ENCODE measurements at places on chromosomes 6 and 20.

GRCh38 chr6:15326067-15326614 is 80.3 kb downstream of the JARID2 start:
- DNase-seq: peak; percentile 32

DNA sequence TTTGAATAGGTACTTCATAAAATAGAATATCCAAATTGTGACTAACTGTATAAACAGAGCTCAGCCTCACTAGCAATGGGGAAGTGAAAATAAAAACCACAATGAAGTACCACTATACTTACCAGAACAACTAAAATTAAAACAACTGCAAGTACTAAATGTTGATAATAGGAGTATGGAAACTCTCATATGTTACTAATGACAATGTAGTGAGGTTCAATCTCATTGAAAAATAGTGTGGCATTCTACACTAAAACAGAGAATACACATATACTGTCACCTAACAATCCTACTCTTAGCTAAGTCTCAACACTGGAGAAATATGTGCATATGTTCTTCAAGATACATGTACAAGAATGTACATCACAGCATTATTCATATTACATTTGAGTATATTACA is 132.0 kb upstream of the CARMIL1 start:
- no peak for DNase-seq

- no peak for DNase-seq
These were observed 81.5 kb downstream of the HAO1 start for GRCh38 chr20:7858734-7859250.

DNA sequence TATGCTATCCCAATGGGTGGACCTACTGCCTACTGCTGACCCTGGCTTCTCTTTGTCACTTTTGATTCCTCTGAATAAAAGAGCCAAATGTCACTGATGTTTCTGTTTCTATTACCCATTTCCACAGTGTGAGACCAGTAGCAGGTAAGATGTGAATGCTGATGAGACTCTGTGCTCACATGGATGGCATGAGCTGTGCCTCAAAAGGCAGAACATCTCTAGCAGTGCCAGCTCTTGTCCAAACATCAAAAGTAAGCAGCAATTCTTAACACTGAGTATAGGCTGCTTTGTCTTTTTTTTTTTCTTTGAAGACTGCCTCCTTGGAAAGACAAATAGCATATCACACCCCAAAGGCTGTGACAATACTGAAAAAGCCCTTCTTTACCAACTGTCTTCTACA is 459.2 kb upstream of the RUNX2 start:
- no peak for DNase-seq

DNA sequence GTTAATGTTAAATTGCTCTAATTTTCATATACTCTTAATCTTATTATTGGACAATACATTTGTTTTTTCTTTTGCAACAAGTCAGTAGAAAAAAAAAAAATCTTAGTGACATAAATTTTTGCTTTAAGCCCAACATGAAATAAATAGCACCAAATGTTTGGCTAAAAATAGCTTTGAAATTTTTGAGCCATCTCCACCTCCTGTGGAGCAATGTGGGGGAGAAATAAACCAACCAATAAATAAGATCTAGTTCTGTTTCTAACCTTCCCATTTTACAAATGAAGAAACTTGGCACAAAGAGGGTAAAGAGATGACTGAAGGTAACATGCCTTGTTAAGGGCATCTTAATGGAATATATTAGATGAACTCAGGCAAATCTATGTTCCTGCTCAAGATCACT is 91.4 kb downstream of the PRKN start:
- no peak for DNase-seq

- no peak for DNase-seq
These were observed 69.7 kb downstream of the SAMD3 start for GRCh38 chr6:130152908-130153510.

DNA sequence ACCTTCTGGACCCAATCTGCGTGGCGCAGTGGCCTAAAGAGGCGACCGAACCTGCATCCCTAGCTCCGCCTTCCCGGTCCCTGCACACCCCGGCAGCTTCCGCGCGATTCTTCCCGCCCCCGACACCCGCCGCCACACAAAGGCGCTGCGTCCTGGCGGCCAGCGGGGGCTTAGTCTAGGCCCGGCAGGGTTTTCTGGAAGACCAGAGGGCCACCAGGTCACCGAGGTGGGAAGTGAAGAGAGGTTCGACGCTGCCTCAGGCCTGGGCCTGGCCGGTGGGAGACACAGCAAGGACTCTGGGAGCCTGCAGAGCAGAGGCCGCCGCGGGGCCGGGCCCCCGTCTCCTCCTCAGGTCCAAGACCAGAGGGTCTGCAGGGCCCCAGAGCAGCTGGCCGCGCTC is 154.9 kb downstream of the OR2B2 start:
- peak; percentile 46 for DNase-seq

DNA sequence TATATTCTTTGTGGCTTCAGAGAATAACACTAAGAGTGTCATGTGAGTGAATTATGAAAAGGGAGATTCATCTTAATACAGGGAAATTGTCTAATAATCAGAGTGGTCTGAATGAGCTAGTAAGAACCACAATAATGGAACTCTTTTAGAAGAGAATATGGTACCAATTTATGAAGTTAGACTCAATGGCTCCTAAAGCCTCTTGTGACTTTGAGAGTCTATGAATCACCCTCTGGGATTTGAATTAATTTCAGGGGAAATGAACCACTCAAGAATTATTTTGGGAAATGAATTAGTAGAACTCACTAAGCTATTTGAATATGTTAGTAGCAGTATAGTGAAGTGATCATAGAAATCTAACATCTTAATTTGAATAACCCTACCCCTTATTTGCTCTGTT is 14.3 kb downstream of the PCMT1 start:
- DNase-seq: no peak

DNA sequence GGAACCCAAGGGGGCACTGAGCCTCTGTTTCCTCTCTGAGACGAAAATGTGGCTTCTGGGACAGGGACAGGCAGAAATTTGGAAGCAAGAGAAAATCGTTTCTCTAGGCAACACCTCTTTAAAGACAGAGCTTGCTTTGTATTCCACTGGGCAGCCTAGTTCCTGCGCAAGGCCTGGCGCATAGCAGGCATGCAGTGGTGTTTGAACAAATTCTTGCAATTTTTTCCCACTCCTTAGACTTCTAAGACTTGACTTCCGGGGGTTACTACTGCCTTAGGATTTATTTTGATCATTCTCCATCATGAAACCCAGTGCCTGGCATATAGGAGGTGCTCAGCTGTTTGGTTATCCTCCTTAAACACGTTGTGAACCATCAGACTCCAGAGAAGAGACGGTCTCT is 249.0 kb upstream of the KCNG1 start:
- no peak for DNase-seq

DNA sequence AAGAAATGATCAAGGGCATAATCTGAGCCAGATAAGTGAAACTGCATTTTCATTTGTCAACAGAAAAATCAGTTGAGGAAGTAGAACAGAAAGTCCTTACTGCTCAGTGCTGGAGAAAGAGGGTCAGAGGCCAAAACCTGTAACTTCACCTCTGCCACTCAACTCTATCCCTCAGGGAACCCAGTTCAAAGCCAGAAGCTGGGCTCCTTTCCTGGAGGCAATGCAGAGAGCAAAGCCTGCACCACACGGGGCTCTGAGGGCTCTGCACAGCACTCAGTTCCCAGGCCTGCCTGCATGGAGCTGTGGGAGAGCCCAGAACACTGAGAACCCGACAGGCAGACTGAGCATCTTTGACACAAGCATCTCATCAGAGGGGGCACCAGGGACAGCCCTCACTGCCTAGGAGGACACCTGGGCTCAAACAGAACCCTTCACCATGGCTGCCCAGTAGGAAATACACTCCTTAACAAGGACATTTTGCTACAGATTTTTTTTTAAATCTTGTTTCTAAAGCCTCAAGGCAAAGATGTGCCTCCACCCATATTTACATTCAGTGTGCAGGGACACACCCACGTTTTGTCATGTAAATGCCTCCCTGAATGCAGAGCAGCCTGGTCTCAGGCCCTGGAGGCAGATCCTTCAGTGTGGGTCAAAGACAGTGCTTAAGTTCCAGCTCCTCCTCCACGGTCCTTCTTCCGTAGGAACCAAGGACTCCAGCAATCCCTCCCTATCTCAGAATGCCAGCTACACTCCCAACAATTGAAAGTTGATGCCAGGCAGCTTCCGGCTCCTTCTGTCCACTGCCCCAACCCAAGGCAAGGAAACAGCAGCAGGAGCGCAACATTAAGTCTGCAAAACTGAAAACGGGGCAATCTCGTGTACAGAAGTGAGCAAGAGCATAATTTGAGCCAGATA is 6.6 kb downstream of the RNASET2 start:
- DNase-seq: peak; percentile 22

GRCh38 chr20:53865901-53866793 is 204.2 kb downstream of the BCAS1 start:
- no peak for DNase-seq

DNA sequence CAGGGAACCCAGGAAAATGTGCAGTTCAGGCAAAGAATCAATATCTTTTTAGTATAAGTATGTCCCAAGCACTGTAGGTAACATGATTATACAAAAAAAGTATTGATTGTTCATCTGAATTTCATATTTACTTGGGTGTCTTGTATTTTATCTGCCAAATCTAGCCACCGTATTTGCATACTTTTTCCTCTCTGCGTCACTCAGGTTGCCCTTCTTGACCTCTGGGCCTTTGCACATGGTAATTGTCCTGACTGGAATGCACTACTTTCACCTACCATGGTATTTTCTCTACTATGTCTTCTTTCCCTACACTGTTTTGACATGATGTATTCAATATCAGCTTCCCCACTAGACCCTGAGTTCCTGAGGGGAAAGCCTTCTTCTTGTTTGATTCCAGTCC is 15.2 kb downstream of the GSTA3 start:
- no peak for DNase-seq

DNA sequence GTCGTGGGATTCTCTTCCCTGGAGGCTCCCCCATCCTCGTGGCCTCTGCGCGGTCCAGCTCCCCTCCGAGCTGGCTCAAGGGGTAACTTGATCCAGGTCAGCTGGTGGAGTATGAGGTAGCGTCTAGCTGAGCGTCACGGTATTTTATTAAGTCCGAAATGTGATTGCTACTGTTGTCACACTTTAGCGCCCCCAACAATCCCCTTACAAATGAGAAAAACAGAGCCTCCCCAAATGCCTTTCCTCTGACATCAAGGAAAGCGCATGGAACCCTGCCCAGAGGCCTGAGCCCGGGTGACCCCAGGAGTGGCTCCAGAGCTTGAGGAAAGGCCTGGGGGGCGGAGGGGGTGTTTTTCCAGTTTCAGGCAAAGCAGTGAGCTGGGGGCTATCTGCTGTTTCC is 192.4 kb downstream of the ZMYND8 start:
- DNase-seq: no peak

DNA sequence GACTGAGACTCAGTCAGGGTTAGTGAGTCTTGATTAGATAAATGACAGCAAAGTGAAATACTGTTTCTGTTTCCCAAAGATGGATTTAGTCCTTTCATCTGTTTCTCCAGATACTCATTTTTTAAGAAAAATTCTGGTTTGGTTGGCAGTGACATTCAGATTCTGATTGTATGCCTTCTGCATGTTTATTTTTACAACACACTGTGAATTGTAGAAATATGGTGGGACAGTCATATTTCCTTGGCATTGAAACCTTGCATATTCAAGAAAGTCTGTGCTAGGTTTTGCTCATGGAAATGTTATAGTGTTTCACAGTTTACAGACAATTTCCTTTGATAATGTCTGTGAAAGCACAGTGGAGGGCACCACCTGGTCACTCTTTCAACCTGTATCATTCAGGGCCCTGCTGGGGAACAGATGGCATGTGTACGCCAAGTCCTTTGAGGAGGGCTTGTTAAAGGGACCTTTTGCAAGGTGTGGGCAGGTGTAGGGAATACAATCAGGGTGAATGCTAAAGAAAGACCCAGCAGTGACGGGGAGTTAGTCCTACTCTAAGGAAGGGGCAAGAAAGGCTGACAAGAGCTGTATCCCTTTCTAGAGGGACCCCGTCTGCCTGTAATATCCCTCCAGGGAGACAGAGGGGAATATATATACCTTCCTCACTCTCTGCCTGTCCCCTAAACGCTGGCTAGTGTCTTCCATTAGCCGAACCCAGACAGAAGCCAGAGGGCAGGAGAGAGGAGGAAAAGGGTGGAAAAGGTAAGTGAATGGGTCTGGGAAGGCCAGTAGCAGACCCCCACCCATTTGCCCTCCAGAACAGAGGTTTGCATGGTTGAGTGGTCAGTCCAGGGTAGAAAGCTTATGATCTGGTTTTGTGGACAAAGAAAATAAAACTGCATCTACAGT is 10.2 kb downstream of the PLCB4 start:
- no peak for DNase-seq

DNA sequence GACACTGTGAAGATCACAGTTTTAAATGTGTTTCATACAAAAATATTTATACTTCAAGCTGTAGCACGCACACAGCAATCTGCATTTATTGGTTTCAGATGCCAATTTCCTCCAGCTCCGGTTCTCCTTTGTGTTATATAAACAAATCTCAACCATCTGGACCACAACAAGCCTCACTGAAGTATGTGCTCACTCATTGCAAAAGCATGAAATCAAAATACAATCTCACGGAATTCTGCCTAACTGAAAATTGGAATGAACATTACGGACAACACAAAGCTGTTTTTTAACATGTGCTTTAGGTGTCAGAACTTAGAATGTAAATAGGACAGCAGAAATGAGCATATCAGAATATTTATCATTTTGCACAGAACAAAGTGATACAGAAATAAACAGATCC is 38.0 kb downstream of the RCAN2 start:
- no peak for DNase-seq

- no peak for DNase-seq
These were observed 54.8 kb downstream of the BTBD3 start for GRCh38 chr20:11972478-11972877.

GRCh38 chr6:35065870-35066269 is 75.3 kb downstream of the TCP11 start:
- DNase-seq: no peak

GRCh38 chr6:72371473-72371872 is 250.4 kb upstream of the KCNQ5 start:
- DNase-seq: no peak

- DNase-seq: no peak
These were observed 513.7 kb upstream of the SULF2 start for GRCh38 chr20:48298851-48299484.

GRCh38 chr6:4369616-4370015 is 234.2 kb upstream of the ECI2 start:
- DNase-seq: no peak

DNA sequence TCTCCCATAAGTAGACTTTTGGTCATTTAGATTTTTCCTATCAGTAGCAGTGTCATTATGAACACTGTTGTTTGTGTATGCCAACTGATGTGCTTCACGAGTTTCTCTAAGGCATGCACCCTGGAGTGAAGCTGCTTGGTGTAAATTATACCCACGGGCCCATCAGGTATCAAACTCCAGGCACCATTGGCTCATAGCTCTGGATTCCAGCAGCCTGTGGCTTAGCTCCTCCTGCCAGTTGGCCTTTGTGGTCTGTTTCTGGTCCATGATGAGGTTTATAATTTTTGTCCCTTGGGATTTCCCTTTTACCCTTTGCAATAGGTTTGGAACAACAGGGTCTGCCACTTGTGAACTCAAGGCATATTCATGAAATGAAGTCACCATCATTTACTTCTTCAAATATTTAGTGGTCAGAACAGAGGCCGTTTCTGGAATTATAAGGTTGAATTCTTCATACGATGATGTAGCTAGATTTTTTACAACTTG is 350.5 kb downstream of the PRL start:
- no peak for DNase-seq

Measured in CD4-positive, alpha-beta T cell treated with Interleukin-17A for 1 hour (primary cell).